GM04503 (cell line): ENCODE measurements at places on chromosomes 1 and 21.
A peak's percentile ranks its signal among the peaks of the same experiment; 100 is the strongest.

GRCh38 chr1:236576004-236576403, 28.3 kb downstream of the HEATR1 start:
- DNase-seq, result peak; percentile 25

- no peak for DNase-seq
Observed at GRCh38 chr1:178223289-178223688, 129.4 kb downstream of the RASAL2 start.

DNA sequence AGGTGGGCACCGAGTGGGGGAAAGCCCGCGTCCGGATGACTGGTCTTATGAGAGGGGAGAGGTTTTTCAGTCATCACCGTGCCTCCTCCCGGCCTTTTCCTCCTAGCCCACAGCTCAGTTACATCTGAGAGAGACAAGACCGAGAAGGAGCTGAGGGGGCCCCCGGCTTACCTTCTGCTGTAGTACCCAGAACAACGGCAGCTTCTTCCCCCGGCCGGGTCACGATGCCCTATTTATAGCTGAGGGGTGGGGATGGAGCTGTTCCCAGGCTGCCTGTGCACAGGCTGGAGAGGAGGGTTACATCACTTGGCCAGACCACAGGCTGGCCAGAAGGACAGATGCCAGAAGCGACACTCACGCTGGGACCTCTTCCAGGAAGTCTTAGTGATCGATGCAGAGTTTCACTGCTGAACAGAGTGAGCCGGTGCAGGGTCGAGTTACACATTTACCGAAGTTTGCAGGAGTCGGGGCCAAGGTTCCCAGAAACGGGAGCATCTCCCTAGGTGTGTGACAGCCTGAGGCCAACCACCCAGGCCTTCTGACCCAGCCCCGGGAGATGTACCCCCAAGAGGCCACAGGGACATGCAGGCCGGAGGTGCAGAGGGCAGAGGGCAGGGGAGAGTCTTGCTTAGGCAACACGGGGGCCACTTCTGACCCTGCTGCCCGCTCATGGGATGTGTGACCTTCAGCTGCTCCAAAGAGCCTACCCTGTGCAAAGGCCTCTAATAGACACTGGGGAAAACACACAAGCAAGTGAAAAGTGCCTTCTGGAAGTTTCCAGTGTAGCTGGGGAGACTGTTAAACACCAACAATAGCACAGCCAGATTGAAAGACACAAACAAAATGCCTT, at the start of gene AGT:
TSS of gene AGT (minus strand) at position 208 of the 850 bp plus-strand sequence. CDS start 3,299 bp downstream, outside the sequence.
- DNase-seq, result peak; percentile 64

DNA sequence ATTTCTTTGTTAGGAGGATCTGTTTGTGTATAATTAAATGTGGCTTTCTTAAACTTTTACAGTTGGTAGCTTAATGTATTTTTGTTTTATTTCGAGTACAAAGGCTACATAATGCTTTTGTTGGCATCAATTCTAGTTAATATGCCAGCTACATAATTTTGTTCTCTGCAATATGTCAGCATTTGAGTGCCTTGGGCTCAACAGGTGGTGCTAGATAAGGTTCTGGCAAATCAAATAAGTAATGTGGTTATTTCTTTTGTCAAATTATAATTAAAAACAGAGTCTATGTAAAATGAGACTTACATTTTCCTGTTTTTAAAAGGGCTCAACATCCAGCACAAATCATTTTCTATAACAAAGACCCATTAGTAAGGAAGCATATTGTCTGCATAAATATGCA, 410.6 kb upstream of the NR5A2 start:
- DNase-seq, result no peak

DNA sequence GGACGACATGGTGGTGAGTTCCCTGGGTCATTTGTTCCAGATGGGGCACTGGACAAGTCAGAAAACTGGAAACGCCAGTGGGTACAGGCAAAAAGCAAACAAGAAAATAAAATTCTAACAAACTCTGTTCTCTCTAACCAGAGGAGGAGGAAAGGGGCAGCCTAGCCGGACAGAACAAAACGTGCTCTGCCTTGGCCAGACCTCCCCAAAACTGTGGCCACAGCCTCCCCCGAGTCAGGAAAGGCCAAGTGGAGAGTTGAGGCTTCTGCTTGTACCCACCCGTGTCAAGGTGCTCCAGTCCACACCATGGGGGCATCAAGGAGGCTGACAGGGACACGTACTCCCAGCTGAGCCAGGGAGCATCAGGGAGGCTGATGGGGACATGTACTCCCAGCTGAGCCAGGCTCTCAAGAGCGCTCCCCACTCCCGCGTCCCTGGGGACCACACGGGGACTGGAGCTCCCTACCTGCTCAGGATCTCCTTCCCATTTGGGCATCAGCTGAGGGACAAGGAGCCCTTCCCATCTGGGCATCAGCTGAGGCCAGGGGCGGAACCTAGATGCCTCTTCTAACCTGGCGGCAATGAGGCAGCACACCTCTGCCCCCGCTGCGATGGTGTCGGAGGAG, 154.8 kb upstream of the COL6A1 start:
- no peak for DNase-seq

GRCh38 chr1:155218854-155219591, 10.5 kb downstream of the MTX1 start:
- DNase-seq, result no peak

GRCh38 chr1:15525050-15526020, 1.3 kb upstream of the DNAJC16 start:
- DNase-seq, result peak; percentile 68

DNA sequence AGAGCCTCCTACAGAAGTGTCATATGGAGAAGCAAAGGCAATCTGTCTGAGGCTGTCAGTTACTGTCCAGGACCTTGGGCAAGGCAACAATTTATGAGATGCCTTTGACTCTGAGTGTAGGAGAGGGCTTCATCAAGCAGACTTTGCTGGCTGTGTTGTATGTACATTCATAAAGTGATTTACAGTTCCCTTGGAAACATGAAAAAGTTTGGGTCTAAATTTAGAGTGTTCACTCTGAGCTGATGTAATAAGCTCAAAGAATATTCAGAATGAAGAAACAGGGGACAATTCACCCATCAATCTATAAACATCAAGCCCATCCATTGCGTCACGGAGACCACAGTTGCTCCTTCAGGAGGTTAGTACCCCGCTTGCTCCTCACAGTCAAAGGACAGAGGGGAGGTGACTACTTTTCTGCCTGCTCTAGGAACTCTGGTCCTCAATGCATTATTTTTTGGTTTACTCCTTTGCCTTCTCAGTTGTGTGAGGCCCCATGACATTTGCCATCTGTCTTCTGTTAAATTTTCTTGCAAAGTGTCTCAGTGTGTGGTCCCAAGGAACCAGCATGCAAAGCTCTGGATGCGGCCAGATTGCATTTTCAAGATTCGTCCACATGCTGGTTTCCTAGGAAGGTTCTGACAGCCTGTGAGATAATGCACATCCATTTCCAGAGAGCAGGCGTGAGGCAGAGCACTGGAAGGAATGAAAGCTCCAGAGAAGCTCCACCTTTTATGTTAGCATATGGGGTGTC, 241.1 kb upstream of the KIAA0040 start:
- DNase-seq, result no peak

GRCh38 chr1:205237526-205238484, 10.1 kb downstream of the TMCC2 start:
- no peak for DNase-seq

- no peak for DNase-seq
Observed at GRCh38 chr1:61284248-61284854, 202.0 kb downstream of the NFIA start.

- peak; percentile 48 for DNase-seq
Observed at GRCh38 chr1:173149887-173150286, 57.2 kb downstream of the TNFSF4 start.

DNA sequence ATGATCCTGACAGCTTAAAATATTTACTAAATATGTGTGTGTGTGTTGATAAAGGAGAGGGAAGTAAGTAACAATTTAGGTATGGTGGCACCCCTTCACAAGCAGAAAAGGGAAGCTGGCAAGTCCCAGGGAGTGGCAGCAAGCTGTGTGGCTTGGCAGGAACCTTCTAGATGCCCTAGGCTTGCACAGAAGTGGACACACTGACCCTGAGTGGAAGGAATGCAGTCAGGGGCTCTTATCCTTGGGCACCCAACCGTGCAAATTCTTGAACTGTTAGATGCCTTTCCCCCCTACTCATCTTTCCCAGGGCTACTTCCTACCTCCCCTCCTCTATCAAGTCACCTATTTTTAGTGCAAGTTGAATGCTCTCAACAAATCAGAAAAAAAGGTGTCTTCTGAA, 18.9 kb downstream of the ACP6 start:
- no peak for DNase-seq

- no peak for DNase-seq
Observed at GRCh38 chr1:17745479-17745955, 9.6 kb upstream of the ACTL8 start.

- DNase-seq, result no peak
Observed at GRCh38 chr1:108961752-108962486, 1.4 kb downstream of the CLCC1 start.

DNA sequence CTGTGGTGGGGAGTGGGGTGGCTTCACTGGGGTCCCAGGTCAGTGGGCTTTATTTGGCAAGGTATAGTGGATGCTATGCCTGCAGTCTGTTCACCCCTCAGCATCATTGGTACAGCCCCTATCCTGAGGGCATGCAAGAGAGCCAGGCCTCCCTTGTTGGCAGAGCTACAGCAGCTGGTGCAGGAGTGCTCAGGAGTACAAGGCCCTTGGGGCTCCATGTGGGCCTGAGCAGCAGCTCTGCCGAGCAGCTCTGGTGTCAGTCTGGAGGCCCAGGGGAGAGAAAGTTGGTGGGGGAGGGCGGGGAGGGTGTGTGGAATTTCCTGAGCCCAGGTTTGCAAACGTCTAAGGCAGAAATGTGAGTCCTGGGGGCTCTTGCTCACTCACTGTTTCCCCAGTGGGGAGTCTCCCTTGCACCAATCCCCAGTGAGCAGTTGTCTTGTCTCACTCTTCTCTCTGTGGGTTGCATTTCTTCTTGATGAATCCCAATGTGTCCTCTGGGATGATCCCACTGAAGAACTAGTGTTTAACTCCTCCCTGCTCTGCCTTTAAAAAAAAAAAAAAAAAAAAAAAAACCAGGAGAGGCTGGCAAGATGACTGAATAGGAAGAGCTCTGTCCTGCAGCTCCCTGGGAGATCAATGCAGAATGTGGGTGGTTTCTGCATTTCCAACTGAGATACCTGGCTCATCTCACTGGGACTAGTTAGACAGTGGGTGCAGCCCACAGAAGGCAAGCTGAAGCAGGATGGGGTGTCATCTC, 39.5 kb upstream of the CYP4X1 start:
- no peak for DNase-seq

DNA sequence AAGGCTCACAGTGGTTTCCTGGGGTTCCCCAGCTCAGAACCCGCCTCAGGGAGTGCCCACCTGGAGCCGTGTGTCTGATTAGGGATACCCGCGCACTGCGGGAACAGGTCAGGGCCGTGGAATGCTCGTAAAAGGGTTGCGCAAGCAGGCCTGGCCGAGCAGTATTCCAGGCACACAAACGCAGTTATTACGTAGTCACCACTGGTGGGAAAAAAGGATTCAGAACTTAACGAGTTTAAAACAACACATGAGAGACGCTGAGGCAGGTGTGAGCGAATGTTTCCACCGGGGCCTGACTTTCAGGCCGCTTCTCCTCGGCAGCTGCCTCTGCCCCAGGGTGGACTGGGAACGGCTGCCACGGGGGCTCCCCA, 18.2 kb downstream of the PLCH2 start:
- peak; percentile 36 for DNase-seq

- DNase-seq, result no peak
Observed at GRCh38 chr21:35136586-35137219, 87.6 kb upstream of the RUNX1 start.

DNA sequence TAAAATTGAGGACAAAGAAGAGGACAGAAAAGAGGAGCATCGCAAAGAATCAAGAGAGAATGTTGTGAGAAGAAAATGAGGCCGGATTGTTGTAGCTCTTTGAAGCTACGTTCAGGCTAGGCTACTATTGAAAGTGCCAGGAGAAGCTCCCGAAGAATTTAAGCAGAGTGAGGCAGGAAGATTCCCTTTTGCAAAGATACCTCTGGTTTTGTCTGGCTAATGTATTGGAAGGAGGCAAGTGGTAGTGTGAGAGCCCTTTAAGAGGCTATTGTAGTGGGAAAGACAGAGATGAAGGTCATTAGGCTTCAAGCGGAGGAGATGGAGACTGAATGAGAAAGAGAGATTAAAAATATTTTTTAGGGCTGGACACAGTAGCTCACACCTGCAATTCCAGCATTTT, 476.9 kb upstream of the ADGRL2 start:
- no peak for DNase-seq

DNA sequence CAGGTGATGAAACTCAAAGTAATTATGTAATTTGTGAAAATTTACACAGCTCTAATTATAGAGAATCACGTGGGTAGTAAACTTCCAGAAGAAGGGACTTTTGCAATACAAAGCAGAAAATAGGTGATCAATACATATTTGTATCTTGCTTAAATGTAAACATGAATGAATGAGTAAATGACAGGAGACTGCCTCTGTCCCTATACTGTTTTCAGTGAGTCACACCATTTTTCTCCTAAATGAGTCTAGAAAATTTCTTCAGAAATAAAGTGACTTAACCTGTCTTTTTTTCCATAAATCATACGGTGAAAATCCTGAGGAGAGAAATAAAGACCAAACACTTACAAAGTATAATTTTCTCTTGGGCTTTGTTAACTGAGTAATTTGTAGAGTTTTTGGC, 11.9 kb downstream of the RAP1A start:
- no peak for DNase-seq

DNA sequence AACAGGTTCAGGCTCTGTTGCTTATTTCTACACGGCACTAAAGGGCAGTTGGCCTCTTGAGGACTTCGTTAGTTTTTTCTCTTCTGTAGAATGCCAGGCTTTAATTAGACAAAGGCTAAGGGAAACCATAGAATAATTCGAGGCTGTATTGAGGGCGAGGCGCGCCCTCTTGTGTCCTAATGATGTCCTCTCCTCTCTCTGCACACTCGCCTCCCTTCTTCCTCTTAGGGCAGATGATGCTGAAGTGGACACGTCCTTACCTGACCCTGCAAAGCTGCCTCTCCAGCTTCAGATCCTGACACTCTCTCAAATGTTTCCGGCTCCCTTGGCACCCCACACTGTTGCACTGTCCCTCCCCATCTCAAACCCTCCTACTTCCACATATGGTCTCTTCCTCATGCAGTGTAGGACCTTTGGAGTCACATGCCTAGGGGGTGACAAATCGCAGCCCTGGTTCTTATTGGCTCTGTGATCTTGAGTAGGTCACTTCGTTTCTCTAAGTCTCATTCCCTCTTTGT, 1.9 kb upstream of the ZSCAN20 start:
- peak; percentile 57 for DNase-seq

DNA sequence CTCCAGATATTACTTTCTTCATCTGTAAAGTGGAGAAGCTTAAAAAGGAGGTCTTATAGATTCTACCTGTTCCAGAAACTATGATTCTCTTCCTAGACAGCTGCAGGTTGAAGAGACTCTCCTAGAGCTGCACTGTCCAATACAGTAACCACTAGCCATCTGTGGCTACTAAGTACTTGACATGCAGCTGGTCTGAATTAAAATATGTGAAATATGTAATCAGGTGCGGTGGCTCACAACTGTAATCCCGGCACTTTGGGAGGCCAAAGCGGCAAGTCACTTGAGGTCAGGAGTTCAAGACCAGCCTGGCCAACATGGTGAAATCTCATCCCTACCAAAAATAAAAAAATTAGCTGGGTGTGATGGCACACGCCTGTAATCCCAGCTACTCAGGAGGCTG, 15.8 kb downstream of the APP start:
- DNase-seq, result no peak
